ENCODE measurements at places on chromosomes 11 and 22.

GRCh38 chr11:134853992-134854991 is 442.2 kb upstream of the B3GAT1 start:
- DNase-seq, result no peak

DNA sequence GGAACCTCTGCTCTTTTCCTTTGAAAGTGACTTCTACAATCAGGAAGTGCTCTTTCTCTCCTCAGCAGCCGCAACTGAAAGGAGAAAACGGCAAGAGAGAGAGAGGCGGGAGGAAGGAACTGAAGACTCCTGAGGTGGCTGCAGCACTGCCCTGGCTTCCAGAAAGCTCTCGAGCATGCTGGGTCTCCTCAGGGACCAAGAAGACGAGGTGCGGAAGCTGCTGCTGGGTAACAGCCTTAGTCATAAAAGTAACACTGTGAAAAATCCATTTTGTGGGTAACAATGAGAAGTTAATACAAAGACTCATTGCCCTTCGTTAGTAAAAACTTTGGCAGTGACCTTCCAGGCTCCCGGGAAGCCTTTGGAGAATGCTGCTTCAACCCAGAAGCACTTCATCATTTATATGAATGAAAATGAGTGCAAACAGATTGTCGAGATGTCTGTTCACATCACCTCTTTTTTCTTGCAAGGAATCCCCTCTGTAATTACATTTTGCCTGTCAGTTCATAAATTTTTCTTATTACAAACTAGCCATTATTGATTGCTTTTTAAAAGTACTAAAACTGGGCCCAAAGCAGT is 473.4 kb downstream of the SOX6 start:
- no peak for DNase-seq

DNA sequence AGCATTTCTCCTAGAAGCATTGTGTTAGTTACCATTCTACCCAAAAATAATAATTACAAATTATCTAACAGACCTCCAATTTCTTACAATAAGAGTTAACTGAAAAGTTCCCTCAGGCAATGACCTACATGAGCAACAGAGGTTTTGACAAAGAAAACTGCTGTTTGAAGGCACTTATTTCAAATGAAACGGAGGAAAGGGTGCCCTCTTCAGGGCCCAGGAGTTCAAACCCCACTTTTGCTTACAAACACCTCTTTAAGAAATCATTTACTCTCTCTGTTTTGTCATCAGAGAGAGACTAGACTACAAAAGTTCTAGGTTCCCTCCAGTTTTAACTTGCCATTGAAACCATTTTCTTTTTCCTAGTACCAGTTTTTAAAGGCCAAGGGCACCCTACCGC is 56.7 kb downstream of the AMBRA1 start:
- DNase-seq, result no peak

GRCh38 chr11:27501100-27501499 is 5.5 kb downstream of the LIN7C start:
- DNase-seq, result no peak

- no peak for DNase-seq
These were observed 7.2 kb downstream of the RAB36 start for GRCh38 chr22:23152238-23153114.

- DNase-seq, result no peak
These were observed 171.3 kb downstream of the BRD1 start for GRCh38 chr22:49656291-49656851.

DNA sequence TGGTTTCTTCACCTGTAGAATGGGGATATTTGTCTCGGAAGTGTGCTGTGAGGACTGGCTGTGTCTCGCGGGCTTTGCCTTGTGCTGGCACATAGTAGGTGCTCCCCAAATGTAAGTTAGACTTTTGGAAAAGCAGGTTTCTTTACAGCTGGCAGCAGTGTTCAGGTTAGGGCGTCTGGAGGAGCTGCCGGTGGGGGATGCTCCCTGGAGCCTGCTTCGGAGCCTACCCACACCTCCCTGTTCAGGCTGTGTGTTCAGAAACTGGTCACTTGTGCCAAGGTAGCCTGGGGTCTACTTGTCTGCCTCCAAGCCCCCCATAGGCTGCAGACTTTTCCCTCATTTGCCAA is 60.0 kb downstream of the OTOG start:
- DNase-seq, result no peak

DNA sequence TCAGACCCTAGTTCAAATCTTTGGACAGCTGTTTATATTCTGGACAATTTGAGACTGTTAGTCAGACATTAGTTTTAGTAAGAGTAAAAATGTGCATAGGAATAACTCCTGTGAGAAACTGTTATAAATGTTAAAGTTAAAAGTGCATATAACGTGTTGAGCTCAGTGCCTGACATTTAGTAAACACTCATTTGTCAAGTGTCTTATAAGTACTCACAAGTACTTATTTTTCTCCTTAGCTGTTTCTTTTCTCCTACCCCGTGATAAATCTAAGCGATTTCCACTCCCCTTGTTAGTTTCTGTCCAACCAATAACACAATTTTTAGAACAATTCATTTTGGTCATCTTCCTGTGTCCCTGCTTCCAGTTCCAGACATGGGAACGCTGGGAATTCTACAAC is 59.3 kb downstream of the LRRC4C start:
- DNase-seq, result no peak

DNA sequence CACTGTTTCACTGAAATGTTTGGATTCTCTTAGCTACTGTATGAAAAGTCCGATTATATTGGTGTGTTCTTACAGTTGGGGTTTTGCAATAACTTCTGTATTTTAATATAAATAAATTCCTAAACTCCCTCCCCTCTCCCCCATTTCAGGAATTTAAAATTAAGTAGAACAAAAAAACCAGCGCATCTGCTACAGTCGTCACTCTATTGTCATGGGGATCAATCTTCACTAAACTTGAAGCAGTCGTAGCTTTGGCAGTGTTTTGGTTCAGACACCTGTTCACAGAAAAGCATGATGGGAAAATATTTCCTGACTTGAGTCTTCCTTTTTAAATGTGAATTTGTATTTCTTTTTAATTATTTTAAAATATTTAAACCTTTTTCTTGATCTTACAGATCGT is 9.4 kb downstream of the PIWIL3 start:
- no peak for DNase-seq
